Activated CD8-positive, alpha-beta T cell treated with anti-CD3 and anti-CD28 coated beads, Interleukin-2, amount 10 ng/mL, durations not matched to agents 7 days and 5 days (primary cell): ENCODE measurements at places on chromosomes 5 and 9. TPM values are rescaled to one million over a fixed set of nuclear protein-coding genes. Genes with fewer than 3 reads are reported as not detected.

- no peak for DNase-seq
Observed at GRCh38 chr5:92444888-92445287, 1061.8 kb upstream of the ARRDC3 start.

DNA sequence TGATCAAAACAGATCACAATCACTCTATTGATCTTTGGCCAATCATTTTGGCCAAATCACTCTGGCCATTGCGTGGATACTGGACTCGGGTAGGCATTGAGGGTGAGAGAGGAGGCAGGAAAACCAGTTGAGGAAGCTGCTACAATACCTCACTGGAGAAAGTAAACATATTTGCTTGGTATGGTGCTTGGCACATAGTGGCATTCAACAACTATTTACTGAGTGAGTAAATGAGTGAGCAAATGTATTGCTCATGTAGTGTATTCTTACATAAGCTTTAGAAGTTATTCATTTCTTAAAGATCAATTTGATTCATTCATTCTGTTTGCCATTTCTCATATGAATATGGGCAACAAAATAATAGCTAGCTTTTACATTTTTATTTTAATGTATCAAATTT lies 4.0 kb upstream of the DEPDC1B start:
- DNase-seq: no peak

GRCh38 chr5:68950930-68951329 lies 142.9 kb upstream of the SLC30A5 start:
- DNase-seq: no peak

- DNase-seq: no peak
Observed at GRCh38 chr5:173056783-173057061, 570 bp downstream of the CREBRF start.

DNA sequence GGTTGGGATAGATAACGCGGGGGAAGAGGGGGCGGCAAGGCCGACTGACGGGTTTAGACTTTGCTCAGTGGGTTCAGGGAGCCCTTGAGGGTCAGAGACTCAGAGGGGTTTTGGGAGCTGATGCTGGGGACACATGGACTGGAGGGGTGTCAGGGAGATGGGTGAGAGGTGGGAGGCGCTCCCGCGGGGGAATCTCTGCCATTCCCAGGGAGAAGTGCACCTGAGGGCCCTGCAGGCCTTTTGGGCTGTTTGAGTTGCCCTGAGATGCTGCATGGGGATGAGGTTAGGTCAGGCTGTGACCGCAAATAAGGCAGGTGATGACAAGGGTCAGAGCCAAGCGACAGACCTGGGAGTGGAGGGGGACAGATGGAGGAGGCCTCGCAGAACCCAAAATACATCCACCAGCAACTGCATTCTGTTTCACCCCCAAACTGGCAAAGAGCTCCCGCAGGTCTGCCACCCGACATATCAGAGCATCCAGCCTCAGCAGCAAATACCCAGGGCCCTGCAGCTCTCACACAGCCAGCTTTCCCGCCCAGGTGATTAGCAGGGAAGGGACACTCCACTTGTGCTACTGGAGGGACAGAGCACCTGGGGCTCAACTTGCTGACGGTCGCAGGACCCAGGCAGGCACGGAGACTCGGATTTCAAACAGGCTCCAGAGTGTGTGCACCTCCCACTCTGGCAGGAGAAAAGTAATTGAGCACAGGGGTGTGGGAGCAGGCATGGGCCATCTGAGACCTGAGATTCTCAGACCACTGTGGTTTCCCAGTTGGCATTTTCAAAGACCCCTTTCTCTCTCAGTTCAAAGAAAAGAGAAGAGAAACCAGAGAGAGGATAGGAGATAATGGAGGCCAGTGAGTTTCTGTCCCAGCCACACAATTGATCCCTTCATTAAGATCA lies 26.4 kb downstream of the TMOD1 start:
- no peak for DNase-seq

The GRXCR2 gene
- total RNA-seq: not detected

DNA sequence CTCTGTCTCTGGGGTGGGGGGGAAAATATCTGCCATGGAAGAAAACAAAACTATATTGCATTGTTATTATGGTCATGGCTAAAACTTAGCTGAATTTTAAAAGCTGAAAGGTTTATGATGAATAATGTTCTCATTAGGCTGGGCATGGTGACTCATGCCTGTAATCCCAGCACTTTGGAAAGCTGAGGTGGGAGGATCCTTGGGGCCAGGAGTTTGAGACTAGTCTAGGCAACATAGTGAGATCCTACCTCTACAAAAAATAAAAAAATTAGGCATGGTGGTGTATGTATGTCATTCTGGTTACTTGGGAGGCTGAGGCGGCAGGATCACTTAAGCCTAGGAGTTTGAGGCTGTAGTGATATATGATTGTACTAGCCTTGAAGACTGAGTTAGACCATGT lies 44.5 kb downstream of the IPO11 start:
- no peak for DNase-seq

GRCh38 chr5:174589599-174589998 lies 134.8 kb upstream of the MSX2 start:
- DNase-seq: no peak

DNA sequence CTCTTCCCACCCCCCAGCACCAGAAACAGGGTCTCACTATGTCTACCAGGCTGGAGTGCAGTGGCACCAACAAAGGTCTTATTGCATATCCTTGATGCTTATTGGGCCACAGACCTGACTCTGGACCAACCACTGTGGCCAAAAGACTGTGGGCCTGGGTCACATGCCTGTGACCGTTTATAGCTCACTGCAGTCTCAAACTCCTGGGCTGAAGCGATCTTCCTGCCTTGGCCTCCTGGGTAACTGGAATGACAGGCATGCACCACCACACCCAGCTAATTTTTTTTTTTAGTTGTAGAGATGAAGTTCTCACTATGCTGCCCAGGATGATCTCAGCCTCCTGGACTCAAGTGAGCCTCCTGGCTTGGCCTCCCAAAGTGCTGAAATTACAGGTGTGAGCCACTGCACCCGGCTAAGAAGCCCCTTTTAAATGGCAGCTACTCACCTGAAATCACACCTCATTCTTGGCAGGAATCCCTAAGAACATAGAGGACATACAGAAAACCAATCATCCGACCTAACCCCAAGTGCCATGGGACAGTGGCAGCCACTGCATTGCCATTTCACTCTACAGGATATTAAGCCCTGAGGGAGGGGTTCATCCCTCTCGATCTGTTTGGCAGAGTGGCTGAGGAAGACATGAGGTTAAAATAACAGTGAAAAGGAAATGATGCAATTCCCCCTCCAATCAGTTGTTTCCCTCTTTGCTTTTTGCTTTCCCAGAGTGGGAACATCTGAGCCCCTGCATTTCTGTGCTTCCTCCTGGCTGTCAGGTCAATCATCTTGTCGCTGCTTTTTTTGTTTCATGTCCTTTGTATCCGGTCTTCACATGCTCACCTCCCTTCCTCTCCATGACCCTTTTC lies 74.6 kb downstream of the LRRC70 start:
- no peak for DNase-seq

- no peak for DNase-seq
Observed at GRCh38 chr5:148830211-148830610, 3.8 kb downstream of the ADRB2 start.

The CORO2A gene
- total RNA-seq: 9.2 TPM

The PCDHGA4 gene
- total RNA-seq: 0.10 TPM

- DNase-seq: no peak
Observed at GRCh38 chr5:16987776-16988175, 51.7 kb upstream of the MYO10 start.

The F12 gene
- total RNA-seq: 3.5 TPM

DNA sequence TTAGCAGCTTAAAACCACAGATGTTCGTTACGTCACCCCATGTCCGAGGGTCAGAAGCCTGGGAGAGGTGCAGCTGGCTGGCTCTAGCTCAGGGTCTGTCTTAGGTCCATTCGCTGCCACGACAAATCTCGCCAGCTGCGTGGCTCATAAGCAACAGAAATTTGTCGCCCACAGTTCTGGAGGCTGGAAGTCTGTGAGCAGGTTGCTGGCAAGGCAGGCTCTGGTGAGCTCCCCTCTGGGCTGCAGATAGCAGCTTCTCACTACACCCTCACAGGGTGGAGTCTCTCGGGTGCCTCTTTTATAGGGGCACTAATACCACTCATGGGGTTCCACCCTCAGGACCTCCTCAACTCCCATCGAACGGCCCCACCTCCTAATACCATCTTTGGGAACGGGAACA lies 40.1 kb upstream of the FCN2 start:
- no peak for DNase-seq
